ENCODE measurements at places on chromosomes 16 and 17.

GRCh38 chr16:27267037-27267677, 1.4 kb downstream of the NSMCE1 start:
- no peak for DNase-seq

DNA sequence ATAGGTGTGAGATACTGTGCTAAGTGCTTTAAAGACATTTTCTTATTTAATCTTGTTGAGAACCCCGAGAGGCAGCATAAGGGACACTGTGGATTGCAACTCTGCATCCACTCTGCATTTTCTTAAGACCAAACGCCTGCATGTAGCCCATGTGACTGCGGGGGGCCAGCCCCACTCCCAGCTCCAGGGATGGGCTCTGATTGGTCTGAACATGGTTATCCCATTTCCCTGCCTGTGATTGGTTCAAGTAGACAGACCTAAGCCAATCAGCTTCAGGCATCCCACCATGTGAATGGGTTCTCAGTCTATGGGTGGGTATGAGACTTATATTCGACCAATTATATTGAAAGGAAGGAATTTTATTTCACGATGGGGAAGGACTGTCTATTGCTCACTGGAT, 33.2 kb upstream of the USP7 start:
- DNase-seq = no peak

- no peak for DNase-seq
These were observed 42.8 kb downstream of the PHKB start for GRCh38 chr16:47503936-47504335.

DNA sequence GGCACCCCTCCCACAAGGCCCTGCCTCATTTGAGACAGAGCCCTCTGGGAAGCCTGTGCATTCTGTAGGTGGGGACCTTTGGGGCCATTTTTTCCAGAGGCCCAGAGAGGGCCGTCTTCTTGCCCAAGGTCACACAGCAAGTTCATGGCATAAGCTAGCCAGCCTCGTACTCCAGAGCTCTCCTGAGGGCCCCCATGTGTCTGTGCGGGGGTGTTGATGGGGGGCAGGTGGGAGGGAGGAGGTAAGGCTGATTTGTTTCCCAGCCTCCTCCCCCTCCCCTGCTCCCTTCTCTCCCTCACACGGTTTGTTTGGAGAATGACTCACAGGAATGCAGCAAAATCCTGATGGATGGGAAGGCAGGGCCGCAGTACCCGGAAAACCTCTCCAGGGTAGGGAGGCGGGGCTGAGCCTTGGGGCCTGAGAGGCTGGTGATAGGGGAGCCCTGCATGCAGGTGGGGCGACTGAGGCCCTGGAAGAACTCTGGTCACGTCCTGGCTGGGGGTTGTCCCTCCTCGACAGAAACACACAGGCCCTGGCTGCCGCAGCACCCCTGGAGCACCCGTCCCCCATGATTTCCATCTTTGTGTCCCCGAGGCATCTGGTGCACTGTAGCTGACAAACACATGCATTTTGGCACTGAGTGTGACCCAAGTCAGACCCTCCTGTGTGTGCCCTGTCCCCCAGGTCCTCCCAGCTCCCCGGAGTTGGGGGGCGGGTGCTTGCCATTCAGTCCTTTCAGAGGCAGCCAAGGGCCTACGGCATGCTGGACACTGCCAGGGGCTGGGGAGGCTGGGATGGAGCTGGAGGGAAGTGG, 29.7 kb downstream of the RAI1 start:
- DNase-seq = no peak

DNA sequence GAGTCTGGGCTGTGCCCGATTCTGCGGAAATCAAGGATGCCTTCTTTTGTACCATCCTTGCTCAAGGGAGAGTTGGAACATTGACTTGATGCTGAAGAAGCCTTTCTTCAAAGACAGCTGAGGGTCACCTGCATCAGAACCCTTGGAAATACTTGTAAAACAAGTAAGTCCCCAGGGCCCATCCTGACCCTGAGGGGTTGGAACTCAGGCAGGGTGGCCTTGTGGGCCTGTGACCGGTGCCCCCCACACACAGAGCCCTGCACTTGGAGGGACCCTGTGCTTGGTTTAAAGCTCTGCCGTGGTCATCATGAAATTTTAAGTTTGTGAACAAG, 56.9 kb downstream of the WIPI1 start:
- DNase-seq = no peak

DNA sequence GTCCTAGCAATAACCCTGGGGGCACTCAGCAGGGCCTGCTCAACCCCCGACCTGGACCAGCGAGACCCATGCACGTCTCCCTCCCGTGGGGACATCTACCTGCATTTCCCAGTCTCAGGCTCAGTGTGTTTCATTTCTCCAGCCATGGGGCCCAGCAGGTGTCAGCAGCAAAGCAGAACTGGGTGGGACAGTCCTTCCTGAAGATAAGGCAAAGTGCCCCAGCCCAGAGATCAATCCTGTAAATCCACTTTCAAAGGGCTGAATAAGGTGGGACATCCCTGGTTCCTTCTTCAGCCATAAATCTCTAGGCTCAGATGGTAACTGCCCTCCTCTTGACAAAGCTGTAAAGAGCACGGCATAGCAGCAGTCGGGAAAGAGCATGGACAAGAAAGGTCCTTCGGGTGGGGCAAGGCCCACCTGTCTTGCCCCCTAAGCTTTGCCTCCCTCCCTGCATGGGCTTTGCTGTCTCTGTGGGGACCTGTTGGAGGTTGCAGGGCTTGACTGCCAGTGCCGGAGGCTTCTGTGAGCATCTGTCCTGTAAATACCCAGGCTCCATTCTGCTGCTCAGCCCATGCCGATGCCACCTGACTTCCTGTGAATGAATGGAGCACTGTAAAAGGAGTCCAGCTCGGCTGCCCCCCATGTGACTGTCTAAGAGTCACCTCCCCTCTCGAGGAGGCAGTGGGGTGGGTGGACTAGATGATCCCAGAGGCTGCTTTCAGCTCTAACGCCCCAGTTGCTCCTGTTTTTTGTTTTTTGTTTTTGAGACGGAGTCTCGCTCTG, 84.8 kb upstream of the TBC1D3K start:
- DNase-seq = no peak

Measured in activated CD8-positive, alpha-beta memory T cell treated with anti-CD3 and anti-CD28 coated beads for 4 hours (primary cell).